ENCODE measurements at places on chromosomes 12 and 14. TPM values are rescaled to one million over a fixed set of nuclear protein-coding genes. Genes with fewer than 3 reads are reported as not detected.

RTN1 gene
- not detected for total RNA-seq

RNASE7 gene
- not detected for total RNA-seq

TRHDE gene
- total RNA-seq: 1.7 TPM

KLHL33 gene
- total RNA-seq: under 0.01 TPM

PIGH gene
- 15.8 TPM for total RNA-seq

IGFBP6 gene
- 45.4 TPM for total RNA-seq

VCPKMT gene
- total RNA-seq: 7.4 TPM

SOAT2 gene
- total RNA-seq: not detected

PTPRB gene
- total RNA-seq: 1.1 TPM

RHEBL1 gene
- not detected for total RNA-seq

B4GALNT3 gene
- total RNA-seq: 0.39 TPM

CCDC60 gene
- not detected for total RNA-seq

TMEM233 gene
- total RNA-seq: not detected

KCNA5 gene
- total RNA-seq: not detected

ZBTB25 gene
- 4.7 TPM for total RNA-seq

IL31 gene
- total RNA-seq: not detected

OR6C2 gene
- total RNA-seq: not detected

ACSM4 gene
- not detected for total RNA-seq

CIT gene
- total RNA-seq: 13.7 TPM

DDN gene
- total RNA-seq: under 0.01 TPM

GYS2 gene
- total RNA-seq: not detected

FAM234B gene
- 6.2 TPM for total RNA-seq

FGF6 gene
- not detected for total RNA-seq

CLIP1 gene
- 82.4 TPM for total RNA-seq

FGF23 gene
- total RNA-seq: not detected

SIX1 gene
- not detected for total RNA-seq

TSHR gene
- total RNA-seq: 0.22 TPM

GPX2 gene
- total RNA-seq: not detected

IL26 gene
- total RNA-seq: not detected

C14orf39 gene
- total RNA-seq: not detected

NUP107 gene
- total RNA-seq: 34.2 TPM

VWF gene
- 1.8 TPM for total RNA-seq

CIDEB gene
- 11.0 TPM for total RNA-seq

BBOF1 gene
- 10.6 TPM for total RNA-seq

CLEC9A gene
- not detected for total RNA-seq

LRP1-AS gene
- total RNA-seq: not detected

CLEC7A gene
- total RNA-seq: 27.7 TPM

PIWIL1 gene
- total RNA-seq: not detected

GUCY2C gene
- total RNA-seq: 0.11 TPM

TECPR2 gene
- 19.6 TPM for total RNA-seq

FAM181A gene
- not detected for total RNA-seq

VDR gene
- 13.6 TPM for total RNA-seq

RIMBP2 gene
- total RNA-seq: 0.11 TPM

FGD4 gene
- 89.9 TPM for total RNA-seq

AVPR1A gene
- 0.39 TPM for total RNA-seq

Data from placental epithelial cell (primary cell).